RPMI8226 (cell line): ENCODE measurements at places on chromosomes 6 and 20.

DNA sequence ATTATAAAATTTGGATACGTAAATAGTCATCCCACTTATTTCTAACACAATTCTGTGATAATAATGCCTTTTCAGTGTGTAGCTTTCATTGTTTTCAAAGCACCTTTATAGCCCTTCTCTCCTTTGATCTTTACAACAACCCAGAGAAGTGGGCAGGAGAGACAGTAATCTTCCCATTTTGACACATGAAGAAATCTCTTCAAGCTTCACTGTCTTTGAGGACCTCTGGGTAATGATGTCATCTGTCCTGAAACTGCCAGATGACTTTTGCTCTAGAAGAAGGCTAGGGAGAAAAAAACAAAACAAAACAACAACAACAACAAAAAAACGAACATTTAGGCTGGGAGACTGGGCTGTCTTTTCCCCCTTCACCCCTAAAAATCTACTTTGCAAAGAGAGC lies 203.0 kb downstream of the KCNQ5 start:
- DNase-seq: no peak

DNA sequence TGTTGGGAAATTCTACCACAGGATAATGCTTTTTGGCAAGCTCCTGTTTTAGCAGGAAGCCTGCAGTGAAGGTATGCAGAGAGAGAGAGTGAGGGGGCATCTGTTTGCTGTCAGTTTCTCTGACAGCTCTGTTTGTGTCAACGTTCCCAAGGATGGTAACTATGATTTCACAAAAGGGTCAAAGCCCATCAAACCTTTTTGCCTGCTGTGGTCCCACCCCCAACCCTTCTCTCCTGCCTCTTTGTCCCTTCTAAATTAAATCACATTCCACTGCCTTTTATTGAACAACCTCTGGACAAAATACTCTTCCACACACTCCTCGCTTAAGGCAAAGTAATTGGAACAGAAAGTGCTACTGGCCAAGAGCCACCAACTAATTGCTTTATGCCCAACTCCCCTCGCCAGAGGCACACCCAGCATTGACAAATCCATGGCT lies 128.3 kb downstream of the TSHZ2 start:
- DNase-seq: no peak

GRCh38 chr6:81901551-81901966 lies 149.1 kb upstream of the TENT5A start:
- no peak for DNase-seq

GRCh38 chr20:40991181-40991889 lies 37.3 kb upstream of the TOP1 start:
- peak; percentile 97 for DNase-seq

DNA sequence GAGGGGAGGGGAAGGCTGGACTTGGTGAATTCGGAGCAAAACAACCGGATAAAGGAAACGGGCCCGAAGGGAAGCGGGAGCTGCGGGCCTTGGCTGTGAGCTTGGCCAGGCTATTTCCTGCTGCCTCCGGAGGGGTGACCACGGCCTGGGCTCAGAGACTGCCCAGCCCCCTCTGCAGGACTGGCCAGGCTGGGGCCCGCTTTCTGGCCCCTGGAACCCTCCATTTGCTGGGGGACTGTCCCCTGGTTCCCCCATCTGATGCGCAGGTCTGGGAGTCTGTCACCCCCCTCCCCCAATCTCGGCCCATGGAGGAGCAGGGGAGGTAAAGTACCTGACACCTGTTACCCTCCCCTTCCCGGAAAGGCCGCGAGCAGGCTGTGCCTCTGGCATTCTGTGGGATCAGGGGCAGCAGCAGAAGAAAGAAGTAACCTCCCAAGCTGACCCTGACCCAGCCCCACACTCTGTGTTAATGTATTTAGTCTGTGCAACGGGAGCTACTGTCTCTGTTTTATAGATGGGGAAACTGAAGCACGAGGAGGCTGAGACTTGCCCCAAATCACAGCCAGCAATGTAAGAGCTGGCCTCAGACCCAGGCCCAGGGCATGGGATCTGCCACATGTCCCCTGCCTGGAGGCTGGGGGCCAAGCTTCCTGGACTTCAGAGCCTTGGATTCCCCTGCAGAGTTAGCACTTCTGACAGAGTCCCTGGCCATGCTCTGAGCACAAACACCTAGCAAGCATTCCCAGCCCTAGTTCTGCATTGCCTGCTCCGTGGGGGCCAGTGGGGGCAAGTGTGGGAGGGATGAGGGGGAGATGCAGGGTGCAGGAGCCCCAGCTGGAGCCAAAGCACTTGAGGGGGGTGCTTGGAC lies 3.5 kb downstream of the C20orf204 start:
- no peak for DNase-seq
